ENCODE measurements at places on chromosomes 2 and 18. TPM values are rescaled to one million over a fixed set of nuclear protein-coding genes. Genes with fewer than 3 reads are reported as not detected.

Gene SLC9A2
- total RNA-seq, result 0.15 TPM

Gene PPIG
- total RNA-seq, result 71.0 TPM

Gene TDRD15
- not detected for total RNA-seq

Gene CDH20
- 0.13 TPM for total RNA-seq

Gene C1QL2
- total RNA-seq, result 0.88 TPM

Gene SATB2
- total RNA-seq, result 5.1 TPM

Gene HOXD4
- not detected for total RNA-seq

Gene KLHL14
- total RNA-seq, result 1.3 TPM

Gene LRATD1
- 2.3 TPM for total RNA-seq

Gene PLB1
- total RNA-seq, result 0.20 TPM

Gene C2orf72
- total RNA-seq, result 1.1 TPM

Gene MARS2
- 27.2 TPM for total RNA-seq

DNA sequence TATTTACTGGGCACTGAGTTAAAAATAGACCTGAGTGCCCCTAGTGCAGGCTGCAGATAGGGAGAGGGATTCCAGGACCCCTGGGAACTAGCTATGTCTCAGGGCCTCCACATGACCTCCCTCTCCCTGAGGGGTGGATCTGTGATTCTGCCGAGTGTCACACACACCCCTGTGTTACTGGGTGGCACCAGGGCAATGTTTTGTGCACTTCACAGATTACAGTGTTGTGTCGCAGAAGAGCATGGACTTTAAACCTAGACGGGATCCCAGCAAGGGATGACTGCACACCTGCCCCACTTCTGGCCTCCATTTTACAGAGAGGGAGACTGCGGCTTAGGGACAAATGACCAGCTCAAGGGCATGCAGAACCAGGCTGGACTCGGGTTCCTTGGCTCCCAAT, 65.6 kb downstream of the ZFP36L2 start:
- DNase-seq, result no peak

GRCh38 chr2:129732630-129733026, 246.8 kb upstream of the RAB6C start:
- DNase-seq, result no peak

DNA sequence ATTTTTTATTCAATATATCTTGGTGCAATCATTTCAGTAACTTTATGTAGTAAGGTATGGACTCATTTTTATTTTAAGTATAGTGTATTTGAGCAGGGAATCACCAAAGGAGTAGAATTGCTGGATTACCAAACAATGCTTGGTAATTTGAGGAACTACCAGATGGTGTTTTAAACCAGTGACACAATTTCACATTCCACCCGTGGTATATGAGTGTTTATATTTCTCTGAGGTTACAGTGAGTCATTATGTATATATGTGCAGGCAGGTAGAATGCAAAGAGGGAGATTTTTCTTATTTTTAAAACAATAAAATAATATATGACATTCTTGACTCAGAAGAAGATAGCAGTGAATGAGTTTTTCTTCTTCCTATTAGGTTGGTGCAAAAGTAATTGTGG, 596.9 kb downstream of the DCC start:
- no peak for DNase-seq

DNA sequence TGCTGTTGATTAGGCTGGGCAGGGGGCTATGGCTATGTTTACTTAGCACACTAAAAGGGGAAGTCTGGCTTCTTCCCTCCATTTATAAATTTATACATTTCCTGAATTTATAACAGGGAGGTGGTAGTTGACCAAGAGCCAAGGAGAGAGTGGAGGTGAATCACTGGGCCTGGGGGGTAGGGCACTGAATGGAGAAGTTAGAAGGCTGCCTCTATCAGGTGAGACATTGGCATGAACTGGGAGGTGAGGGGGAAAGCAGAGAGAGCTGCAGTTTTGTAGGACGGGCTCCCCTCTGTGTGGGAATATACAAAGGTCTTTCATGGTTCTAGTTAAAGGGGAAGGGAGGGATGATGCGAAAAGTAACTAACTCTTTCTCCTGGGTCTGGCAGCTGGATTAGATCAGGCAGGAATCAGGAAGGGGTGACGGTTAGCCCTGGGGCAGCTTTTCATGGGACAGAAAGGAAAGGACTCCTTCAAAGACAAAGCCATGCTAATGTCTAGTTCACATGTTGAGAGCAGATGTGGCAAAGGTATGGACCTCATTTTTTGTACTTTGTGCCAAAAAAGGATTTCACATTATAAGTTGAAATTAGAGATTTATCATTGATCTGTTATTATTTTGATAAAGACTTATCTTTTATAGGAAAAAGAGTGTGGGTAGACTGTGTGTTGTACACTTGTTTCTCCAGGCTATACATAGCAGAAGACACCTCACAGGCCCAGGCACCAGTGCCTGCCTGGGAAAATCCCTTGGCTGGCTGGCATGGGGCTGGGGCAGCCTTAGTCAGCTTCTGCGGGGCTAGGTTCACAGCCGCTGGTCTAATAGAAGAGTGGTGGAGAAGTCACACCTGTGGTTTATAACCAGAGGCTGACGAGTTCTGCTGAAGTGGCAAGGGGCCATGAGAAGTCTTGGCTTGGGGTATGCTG, 158.7 kb downstream of the CLIP4 start:
- no peak for DNase-seq

DNA sequence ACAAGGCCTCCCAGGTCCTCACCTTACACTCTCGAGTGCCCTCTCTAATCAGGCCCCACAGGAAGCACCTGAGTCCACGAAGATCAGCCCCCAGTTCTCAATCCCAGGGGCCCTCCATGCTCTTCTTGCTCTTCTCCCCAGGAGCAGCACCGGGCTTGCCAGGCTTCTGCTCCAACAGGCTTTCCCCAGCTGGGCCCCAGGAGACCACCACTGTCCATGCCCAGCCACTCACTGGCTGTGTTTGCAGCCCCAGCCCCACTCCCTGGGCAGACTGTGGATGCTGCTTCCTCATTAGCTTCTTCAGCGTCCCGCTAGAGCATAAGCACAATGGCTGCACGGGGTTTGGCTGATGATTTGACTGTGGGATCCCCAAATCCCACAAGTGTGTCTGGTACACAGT, 781.9 kb downstream of the GALR1 start:
- DNase-seq, result no peak

DNA sequence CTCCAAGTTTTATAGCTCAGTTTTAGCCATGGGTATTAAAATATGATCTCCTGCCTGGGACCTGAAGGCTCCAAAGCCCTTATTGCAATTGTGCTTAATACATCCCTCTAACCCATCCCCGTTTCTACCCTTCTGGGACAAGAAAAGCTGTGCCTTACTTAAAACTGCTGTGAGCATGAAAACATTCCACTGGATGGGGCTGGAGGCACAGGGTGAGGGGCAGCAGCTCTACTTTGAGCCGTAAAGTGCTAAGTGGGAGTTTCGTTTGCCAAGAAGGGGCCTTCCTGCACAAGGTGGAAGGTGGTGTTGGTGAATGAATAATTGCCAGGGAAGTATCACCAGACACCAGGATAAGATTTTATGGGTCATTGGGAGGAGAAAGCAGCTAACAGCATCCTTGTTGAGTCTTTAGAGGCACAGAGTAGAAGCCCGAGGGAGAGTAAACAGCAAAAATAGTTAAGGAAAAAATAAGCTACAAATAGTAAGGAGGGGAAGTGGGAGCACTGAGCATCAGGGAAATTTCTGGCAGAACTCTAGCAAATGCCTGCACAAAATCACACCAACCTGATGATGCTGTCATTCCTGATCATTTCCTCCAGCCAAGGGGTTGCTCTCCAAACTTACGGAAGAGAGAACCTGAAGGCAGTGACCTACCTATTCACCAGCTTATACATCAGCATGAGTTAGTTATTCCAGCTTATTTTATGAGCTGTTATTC, 218.4 kb downstream of the MREG start:
- DNase-seq, result peak; percentile 27

- DNase-seq, result no peak
Observed at GRCh38 chr2:142983174-142983573, 105.7 kb downstream of the KYNU start.

- no peak for DNase-seq
Observed at GRCh38 chr2:62140426-62141141, 55.3 kb upstream of the B3GNT2 start.

DNA sequence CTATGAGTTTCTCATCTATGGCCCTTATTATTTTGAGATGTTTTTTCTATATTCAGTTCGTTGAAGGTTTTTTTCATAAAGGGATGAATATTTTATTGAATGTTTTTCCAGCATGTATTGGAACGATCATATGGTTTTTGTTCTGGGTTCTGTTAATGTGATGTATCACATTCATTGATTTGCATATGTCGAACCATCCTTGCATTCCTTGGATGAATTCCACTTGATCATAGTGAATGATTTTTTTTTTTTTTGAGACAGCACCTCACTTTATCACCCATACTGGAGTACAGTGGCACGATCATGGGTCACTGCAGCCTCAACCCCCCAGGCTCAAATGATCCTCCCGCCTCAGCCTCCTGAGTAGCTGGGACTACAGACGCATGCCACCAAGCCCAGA, 5.5 kb upstream of the NEMP2 start:
- no peak for DNase-seq

GRCh38 chr2:5894355-5894754, 202.2 kb downstream of the SOX11 start:
- DNase-seq, result no peak

- no peak for DNase-seq
Observed at GRCh38 chr2:127004893-127005600, 101.9 kb downstream of the BIN1 start.

GRCh38 chr18:28606686-28607085, 429.8 kb upstream of the CDH2 start:
- no peak for DNase-seq

- no peak for DNase-seq
Observed at GRCh38 chr2:212032536-212033219, 505.9 kb downstream of the ERBB4 start.

DNA sequence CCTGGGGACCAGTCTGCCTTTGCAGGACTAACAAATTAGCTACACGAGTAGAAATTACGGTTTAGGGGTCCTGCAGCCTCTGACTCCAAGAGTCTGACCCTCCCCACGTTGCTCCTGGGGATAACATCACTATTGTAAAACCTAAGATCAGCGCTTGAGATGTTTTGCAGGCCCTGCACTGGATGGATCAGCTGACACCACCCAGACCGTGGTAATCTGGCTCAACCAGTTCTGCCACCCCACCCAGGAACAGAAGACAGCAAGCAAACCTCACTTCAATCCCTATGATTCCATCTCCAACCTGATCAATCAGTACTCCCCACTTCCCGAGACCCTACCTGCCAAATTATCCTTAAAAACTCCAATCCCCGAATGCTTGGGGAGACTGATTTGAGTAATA, 31.7 kb downstream of the NGEF start:
- DNase-seq, result no peak

- no peak for DNase-seq
Observed at GRCh38 chr2:85221067-85221691, 88.0 kb downstream of the TCF7L1 start.

- DNase-seq, result no peak
Observed at GRCh38 chr2:226873826-226874225, 38.0 kb downstream of the RHBDD1 start.

DNA sequence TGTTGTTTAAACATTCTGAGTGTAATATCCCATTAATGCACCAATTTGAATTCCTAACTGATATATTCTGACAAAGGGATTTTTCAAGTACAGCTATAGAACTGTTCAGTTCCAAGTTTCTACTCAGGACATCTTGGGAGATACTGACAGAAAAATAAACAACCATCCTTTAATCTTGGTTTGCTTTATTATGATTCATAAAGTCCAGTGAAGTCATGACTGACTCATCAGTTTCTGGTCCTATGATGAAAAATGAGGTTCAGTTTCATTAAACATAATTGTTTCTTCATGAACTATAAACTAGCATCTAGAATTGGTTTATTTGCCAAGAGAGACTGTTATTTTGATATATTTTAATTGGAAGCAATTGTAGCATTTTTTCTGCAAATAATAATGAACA, 896.2 kb downstream of the CCDC85A start:
- no peak for DNase-seq

- no peak for DNase-seq
Observed at GRCh38 chr18:55830544-55830943, 242.6 kb upstream of the TCF4 start.

DNA sequence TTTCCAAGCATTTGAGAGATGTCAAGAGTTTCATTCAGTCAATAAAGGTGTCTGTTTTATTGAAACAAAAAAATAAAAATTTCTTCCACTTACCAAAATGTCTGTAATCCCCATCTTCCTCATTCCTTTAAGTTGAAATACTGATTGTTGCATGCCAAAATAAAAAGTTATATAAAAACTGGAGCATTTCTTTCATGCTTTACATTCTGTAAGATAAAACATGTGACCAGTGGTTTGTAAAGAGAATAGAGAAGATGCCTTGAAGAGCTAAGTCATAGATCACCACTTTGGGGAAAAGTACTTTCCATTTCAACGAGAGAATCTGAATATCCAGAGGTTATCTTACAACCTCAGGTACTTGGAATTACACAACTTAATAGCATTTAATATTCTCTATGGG, 35.9 kb upstream of the MYO1B start:
- DNase-seq, result no peak
